ENCODE measurements at places on chromosomes 2 and 18.

- no peak for DNase-seq
Measured at GRCh38 chr2:172021955-172022354, 22.2 kb downstream of the METAP1D start.

DNA sequence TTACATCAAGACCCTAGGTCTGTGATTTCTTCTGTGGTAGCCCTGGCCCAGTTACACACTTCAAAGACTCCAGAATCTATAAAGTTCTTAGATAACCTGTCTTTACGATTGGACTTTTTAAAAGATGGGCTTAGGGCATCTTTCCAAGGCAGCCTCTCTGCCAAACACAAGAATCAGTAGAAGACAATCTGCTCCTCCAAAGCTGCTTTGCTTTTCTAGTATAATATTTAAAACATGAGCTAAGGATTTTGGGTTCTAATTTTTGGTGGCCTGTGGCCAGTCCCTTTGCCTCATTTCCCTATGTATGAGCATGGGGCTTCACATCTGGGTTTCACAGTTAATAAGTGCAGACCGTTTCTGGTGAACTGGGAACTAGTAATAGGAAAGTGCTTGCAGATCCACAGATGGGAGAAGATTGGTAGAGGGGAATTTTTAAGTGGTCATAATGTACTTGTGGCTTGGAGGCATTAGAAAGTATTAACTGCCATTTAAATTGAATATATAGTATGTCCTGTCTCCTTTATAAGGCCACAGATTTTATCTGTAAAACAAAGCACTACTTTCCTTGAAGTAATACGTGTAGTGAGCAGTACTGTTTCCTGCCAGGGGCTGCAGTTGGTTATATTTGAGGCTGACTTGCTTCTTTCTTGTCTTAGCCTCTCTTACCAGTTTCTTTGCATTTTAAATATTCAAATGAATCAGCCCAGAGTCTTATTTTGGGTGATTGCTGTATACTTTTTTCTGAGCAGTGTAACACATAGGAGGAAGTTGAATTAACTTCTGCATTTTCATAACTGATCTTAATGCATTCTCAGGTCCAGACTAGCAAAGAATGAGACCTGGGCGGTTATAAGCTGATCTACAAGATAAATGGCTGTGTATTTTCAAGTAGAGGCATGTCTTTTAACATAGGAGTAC is 1.5 kb downstream of the ARPC2 start:
- DNase-seq, result no peak

- no peak for DNase-seq
Measured at GRCh38 chr2:94994063-94994913, 31.2 kb upstream of the MAL start.

DNA sequence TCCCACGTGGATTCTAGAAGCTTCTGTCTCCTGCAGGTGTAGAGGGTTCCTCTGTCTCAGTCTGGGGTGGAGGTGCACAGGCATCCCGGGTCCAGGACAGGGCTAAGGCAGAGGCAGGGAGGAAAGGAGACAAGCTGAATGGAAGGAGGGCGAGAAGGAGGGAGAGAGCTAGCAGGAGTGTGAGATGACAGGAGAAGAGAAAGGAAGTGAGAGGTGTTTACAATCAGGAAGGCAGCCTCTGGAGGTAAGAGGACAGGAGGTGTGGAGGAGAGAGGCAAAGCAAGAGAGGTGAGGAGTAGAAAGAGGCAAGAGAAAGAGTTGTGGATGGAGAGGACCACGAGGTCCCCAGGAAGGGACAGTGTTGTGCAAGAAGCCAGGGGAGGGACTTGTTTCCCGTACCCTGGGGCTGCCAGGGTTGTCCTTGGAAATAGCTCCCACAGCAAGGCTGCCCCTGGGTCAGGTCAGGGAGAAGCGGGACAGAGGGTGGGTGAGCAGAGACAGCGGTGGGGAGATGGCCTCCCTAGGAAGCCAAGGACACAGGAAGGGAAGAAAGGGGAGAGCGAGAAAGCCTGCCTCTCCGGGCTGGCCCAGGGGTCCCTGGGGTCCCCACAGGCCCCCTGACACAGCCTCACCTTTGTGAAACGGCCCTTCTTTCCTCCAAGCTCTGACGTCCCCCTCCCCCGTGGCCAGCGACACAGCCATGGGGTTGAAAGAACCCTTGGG is 136.9 kb downstream of the CYP26B1 start:
- DNase-seq, result no peak

DNA sequence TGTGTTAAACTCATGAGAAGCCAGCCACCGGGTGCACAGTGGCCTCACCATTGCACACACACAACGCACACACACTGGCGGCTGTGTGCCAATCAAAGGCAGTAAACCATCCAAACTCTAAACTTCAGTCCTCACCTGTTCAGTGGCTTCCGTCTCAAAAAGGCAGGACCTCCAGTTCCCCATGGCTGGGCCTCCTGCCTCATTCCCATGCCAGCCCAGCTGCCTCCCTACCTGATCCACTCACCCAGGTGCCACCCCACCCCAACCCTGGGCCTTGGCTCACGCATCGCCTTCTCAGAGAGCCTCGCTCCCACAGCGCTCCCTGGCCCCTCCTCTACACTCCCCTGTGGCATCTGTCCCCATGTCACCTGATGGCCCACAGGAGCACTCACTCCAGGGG is 190.9 kb downstream of the EIPR1 start:
- no peak for DNase-seq
